Cardiac septum (tissue), 1 donor: ENCODE measurements at places on chromosomes 16 and 17. TPM values are rescaled to one million over a fixed set of nuclear protein-coding genes. Genes with fewer than 3 reads are reported as not detected.

NPIPA5 gene
- total RNA-seq, result 6.7 TPM

- peak; percentile 80 for DNase-seq
These were observed 759 bp upstream of the TP53I13 start for GRCh38 chr17:29567554-29568330.

CCL4L2 gene
- total RNA-seq, result not detected

- no peak for DNase-seq
These were observed 64.5 kb downstream of the WSCD1 start for GRCh38 chr17:6134721-6135120.

DNA sequence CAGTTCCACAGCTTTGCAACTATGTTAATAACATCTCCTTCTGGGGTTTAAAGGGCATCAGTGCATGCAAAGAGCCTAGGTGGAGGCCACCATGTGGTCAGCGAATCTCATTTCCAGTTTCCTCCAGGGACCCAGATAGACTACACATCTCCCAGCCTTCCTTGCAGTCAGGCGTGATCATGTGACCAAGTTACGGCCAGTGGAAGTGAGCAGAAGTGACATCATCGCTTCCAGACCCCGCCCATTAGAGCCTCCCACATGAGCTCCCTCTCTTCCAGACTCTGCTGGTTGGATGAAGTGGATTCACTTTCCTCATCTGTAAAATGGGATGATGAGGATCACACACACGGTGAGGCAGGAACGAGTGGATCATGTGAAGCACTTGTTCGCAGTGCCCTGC is 27.4 kb upstream of the KDM8 start:
- no peak for DNase-seq

DNA sequence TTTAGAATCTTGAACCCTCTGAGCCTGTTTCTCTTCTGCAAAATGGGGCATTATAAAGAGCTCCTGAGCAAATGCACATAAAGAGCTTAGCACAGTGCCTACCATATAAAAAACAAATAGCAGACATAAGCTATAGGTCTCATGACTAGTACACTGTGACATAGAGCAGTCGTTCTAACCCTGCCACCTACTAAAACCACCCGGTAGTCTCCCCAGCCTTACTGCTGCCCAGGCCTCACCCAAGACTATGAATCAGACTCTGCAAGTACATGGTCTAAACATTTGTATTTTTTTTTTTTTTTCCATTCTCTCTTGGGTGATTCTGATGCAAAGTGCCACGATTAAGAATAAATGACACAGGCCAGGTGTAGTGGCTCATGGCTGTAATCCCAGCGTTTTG is 33.9 kb downstream of the STX8 start:
- no peak for DNase-seq

CD300LB gene
- total RNA-seq, result not detected

GRCh38 chr17:79628861-79629547 is 18.2 kb upstream of the RBFOX3 start:
- DNase-seq, result peak; percentile 43

ELP5 gene
- 57.5 TPM for total RNA-seq

DNA sequence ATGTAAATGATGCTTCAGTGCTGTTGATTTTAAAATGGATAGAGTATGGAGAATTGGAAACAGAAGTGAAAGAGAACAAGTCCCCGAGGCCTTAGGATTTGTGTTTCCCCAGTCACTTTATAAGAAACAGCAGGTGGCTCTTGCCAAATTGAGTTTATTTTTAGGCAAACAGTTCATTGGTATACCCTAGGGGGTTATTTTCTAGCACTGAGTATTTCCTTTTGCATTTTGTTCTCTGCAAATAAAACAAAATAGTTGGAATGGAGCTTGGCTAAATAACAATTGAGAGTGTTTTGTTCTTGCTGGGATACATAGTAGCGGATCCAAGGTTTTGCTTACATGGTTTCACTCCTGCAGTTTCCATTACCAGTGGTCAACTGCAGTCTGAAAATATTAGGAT is 591.1 kb upstream of the C16orf82 start:
- DNase-seq, result no peak
